ENCODE measurements at places on chromosomes 13 and 19.

- DNase-seq: no peak
These were observed 58.8 kb downstream of the COL4A2 start for GRCh38 chr13:110365876-110366275.

DNA sequence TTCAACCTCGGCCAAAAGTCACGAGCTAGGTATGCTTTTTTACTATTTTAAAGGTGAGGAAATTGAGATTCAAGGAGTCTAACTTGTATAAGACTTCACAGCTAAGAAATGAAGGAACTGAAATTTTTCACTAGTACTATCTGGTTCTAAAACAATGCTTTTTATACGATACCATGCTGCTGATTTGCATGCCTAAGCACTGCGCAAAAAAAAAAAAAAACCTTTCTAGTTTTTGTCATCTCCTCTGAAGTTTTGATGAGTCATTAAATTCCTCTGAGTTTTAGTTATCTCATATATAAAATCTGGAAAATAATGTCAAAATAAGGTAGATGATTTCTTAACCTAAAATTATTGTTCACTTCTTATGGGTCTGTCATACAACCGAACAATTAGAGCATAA is 28.0 kb upstream of the UFM1 start:
- no peak for DNase-seq

DNA sequence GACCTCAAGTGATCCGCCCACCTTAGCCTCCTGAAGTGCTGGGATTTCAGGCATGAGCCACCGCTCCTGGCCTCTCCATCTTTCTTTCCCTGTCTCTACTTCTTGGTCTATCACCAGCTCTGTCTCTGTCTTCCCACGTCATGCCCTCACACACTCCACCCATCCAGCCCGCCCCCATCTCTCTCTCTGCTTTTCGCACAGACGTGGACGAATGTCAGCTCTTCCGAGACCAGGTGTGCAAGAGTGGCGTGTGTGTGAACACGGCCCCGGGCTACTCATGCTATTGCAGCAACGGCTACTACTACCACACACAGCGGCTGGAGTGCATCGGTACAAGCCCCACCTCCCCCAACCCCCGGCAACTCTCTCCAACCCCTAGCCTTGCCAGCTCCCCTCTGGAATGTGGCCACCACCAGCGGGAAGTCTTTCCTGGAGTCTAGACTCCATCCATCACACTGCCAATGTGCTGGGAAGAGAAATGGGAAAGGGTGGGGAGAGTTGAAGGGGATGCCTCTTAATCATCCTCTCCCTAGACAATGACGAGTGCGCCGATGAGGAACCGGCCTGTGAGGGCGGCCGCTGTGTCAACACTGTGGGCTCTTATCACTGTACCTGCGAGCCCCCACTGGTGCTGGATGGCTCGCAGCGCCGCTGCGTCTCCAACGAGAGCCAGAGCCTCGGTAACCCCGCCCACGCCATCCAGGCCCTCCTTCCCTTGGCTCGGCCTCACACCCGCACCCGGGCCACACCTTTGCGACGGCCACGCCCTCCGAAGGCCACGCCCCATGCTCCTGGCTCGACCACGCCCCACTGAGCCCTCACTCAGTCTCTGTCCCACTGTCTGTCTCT is 22.5 kb downstream of the LTBP4 start:
- DNase-seq: no peak

GRCh38 chr19:45568732-45569131 is 15.9 kb downstream of the OPA3 start:
- no peak for DNase-seq

DNA sequence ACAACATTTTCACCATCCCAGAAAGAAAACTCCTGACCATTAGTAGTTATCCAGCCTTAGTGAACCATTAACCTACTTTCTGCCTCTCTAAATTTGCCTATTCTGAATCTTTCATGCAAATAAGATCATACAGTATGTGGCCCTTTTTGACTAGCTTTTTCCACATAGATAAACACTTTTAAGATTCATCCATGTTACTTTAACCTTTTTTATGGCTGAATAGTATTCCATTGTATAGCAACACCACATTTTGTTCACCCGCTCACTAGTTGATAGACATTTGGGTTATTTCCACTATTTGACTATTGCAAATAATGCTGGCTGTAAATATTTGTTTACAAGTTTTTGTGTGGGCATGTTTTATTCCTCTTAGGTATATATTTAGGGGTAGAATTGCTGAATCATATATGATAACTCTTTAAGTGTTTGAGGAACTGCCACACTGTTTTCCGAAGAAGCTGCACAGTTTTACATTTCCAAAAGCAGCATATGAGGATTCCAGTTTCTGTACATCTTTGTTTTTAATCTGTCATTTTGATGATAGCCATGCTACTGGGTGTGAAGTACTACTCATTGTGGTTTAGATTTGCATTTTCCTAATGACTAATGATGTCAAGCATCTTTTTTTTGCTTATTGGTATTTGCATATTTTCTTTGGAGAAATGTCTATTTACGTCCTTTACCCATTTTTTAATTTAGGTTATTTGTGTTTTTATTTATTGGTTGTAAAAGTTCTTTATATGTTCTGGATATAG is 17.1 kb downstream of the COG6 start:
- DNase-seq: no peak

All from body of pancreas (tissue), 4 donors.